ENCODE measurements at places on chromosomes 1 and 21. TPM values are rescaled to one million over a fixed set of nuclear protein-coding genes. Genes with fewer than 3 reads are reported as not detected.

LAMC1 gene
- polyA plus RNA-seq, result 300 TPM

BTBD8 gene
- 9.4 TPM for polyA plus RNA-seq

DNA sequence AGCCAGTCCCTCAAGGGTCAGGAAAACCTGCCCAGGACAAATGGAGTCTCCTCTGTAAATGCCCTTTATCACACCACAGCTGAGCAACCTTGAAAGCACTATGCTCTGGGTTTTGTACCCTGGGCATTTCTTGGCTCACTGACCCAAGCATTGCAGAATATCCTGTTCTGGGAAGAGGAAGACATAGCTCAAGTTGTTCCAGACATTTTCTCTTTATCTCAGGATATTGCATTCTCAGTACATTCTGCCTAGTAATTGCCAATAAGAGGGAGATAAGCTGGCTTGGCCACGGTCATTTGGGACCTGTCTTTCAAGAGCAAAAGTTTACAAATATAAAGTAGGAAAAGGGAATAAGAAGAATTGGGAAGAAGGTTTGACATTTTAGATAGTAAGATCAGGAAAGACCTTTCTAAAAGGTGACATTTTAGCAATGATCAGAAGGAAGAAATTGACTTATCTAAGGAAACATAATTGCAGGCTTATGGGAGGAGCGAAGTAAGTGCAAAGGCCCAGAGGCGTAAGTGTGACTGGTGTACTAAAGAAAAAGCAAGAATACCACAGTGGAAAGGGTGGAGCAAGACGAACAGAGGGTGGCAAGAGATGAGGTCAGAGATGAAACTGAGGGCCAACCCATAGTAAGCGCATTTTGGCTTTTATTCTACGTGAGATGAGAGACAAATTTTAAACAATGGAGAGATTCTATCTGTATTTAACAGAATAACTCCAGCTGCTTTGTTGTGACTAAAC lies 394.0 kb upstream of the CXADR start:
- DNase-seq, result no peak

- no peak for DNase-seq
Measured at GRCh38 chr21:41472753-41473548, 35.0 kb downstream of the TMPRSS2 start.

DNA sequence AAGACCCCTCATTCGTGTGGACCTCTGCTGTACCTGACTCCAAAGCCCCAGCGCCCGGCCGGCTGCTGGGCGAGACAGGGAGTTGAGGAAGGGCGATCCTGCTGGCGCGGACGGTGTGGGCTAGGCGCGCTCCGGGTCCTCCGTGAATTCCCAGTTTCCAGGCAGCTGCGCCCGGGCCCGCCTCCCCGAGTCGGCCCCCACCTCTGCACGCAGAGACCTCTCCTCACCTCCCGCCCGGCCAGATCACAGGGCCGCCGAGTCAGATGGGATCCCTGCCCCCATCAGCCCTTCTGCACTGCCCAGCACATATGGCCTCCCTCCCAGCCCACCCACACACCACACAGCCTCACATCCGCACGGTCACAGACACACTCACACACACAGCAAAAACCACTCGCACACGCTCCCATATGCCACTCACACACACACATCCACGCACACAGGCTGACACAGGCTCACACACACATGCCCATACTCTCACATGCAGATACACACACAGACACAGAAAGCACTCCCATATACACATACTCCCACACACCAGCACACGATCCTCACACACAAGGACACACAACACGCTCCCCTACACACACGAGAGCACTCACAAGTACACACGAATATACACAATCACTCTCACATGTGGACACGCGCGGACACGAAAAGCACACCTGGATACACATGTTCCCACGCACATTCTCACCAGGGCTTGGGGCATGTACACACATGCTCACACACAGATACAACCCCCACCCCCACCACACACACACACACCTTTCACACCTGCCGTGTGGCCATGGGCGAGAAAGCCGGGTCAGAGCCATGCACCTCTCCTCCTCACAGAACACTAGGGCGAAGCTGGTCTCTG lies 7.2 kb upstream of the GUCA2B start:
- no peak for DNase-seq

DNA sequence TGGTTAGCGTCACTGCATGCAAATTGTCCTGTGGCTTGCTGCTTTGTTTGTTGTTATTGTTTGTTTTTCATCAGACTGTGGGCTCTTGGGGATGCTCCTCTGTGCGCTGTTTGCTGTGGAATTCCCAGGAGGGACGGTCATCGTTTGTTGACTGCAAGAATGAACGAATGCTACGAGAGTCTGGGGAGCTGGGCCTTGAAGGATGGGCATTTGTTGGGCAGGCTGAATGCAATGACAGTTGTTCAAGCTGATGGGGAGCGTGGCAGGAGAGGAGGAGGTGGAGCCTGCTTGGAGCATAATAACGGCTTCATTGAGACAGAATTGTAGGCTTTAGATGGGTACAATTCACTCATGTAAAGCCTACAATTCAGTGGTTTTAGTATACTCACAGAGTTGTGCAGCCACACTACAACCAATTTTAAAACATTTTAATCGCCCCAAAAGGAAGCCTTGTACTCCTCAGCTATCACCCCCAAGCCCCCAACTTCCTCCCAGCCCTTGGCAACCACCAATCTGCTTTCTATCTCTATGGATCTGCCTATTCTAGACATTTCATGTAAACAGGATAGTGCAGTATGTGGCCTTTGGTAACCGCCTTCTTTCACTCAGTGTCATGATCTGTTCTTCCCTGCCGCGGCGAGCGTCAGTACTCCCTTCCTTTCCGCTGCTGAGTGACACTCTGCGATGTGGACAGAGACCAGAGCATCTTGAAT lies 190.2 kb downstream of the CAMTA1 start:
- DNase-seq, result no peak

GRCh38 chr1:44592208-44593145 lies 81.8 kb downstream of the TMEM53 start:
- DNase-seq, result no peak

DNA sequence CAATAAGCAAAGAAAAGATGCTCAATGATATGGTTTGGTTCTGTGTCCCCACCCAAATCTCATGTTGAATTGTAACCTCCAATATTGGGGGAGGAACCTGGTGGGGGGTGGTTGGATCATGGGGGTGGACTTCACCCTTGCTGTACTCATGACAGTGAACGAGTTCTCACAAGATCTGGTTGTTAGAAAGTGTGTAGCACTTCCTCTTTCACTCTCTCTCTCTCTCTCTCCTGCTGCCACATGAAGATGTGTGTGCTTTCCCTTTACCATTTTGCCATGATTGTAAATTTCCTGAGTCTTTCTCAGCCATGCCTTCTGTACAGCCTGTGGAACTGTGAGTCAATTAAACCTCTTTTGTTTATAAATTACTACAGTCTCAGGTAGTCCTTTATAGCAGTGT lies 248.4 kb downstream of the HHIPL2 start:
- DNase-seq, result no peak
